ENCODE measurements at places on chromosomes 6 and 20.

- no peak for DNase-seq
Measured at GRCh38 chr6:42774201-42774600, 7.7 kb upstream of the BICRAL start.

DNA sequence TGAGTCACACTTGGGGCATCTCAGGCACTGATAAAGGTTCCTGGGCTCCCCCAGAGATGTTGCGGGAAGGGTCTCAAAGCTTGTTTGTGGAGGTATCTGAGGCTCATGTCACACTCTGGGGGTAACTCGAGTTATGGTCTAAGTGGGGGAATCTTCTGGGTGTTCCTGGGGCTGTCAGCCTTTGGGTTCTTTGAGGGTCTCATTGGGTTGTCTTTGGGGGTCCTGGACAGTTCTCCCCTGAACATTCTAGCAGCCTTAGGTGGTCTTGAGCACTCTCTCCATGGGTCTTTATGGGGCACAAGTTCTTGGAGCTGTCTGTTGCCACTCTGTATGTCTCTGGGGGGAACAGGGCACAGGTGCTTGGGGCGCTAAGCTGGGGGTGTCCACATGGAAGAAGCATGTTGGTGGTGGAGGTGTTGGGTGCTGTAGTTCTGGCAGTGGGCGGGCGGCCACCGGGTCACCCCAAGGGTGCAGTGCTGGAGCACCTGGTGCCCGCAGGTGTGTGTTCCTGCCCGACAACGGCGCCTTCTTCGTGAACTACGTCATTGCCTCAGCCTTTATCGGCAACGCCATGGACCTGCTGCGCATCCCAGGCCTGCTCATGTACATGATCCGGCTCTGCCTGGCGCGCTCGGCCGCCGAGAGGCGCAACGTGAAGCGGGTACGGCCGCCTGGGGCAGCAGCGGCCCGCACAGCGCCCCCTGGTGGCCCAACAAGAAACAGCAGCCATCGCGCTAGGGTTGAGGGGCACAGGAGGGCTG, 7.1 kb upstream of the CAPN11 start:
- no peak for DNase-seq

DNA sequence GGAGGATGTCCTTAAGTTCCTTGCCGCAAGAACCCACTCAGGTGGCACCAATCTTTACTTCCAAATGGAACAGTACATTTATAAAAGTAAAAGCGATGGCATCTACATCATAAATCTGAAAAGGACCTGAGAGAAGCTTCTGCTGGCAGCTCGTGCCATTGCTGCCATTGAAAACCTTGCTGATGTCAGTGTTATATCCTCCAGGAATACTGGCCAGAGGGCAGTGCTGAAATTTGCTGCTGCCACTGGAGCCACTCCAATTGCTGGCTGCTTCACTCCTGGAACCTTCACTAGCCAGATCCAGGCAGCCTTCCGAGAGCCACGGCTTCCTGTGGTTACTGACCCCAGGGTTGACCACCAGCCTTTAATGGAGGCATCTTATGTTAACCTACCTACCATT, 191.7 kb downstream of the TRIM27 start:
- no peak for DNase-seq

DNA sequence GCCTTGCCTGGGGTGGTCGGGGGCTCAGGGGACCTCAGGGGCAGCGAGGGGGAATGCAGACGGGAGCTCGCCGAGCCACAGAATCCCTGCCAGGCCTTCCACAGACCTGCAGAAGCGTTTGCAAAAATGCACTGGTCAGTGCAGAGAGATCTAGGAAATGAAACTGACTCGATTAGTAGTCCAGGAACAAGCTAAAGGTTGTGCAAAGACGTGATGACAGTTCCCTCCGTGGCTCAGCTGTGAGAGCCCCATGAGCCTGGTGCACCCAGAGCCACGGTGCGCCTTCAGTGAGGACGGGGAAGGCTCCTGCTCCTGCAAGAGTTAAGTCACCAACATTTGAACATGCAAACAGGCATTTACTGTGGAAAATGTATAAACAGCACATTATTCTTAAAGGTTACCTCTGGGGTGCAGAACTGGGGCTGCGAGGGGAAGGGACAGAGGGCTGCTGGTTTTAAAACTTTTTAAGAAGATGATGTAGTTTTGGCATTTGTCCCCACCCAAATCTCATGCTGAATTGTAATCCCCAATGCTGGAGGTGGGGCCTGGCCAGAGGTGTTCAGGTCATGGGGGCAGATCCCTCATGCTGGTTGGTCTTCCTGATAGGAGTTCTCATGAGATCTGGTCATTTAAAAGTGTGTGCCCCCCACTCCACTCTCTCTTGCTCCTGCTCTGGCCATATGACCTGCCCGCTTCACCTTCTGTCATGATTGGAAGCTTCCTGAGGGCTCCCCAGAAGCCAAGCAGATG, 147.3 kb downstream of the DLL1 start:
- no peak for DNase-seq

GRCh38 chr6:47241742-47242482, 67.8 kb downstream of the TNFRSF21 start:
- no peak for DNase-seq

DNA sequence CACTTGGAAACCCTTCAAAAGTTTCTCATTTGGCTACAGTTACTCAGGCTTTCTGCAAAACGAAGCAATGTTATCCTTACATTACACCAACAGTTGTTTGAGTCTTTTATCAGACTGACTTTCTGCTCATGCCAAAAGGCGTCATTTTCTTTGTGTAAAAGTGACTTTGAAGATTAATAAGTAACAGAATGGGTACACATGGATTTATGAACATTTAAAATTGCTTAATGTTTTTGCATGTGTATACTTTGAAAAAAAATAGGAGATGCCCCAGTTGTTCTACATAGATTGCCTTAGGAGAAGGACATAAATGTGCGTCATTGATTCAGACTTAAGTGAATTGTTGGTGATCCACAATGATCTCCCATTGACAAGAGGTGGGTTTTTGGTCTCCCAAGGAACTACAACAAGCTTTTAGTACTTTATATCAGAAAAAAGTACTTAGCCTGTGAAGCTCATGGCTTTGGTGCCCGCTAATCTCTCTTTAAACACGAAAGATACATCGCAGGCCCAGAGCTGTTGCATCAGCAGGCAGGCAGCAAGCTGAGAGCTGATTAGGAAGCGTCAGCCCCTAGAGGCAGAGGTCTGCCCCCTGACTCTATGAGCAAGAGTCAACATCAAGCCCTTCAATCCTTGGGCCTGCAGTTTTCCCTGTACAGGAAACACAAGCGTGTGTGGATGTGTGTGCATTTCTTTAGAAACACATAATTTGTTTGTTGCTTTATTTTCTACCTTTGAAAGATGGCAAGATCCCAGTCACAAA, 45.9 kb downstream of the SLC22A3 start:
- no peak for DNase-seq

Data from BJ (cell line).